ENCODE measurements at places on chromosomes 5 and 9.

- no peak for DNase-seq
Measured at GRCh38 chr5:54624805-54625568, 107.4 kb downstream of the SNX18 start.

DNA sequence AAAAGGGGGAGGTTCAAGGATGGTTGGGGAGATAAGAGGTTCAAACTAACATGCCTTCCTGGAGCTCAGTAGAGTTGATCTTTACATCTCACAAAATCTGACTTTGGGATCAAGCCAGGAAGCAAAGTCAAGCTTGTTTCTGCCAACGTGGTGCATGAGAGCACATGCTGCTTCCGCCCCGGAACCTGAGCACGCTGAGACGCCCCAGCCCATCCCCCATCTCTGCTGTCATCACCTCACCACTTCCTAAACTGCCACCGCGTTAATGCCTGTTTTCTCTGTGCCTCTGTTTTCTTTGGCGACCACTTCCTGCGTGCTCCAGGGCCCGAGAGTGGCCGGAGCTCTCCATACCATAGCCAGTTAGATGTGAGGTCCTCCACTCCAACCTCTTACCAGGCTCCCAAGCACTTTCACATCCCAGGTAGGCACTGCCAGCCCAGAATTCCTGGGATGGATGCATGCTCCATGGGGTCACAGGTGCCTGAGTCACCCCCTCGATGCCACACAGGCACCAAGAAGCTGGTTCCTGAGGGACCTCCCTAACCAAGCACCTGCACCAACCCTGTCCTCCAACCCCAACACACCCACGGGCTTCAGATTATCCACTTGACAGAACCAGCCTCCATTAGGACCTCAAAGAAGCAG lies 31.2 kb upstream of the AFAP1L1 start:
- no peak for DNase-seq

DNA sequence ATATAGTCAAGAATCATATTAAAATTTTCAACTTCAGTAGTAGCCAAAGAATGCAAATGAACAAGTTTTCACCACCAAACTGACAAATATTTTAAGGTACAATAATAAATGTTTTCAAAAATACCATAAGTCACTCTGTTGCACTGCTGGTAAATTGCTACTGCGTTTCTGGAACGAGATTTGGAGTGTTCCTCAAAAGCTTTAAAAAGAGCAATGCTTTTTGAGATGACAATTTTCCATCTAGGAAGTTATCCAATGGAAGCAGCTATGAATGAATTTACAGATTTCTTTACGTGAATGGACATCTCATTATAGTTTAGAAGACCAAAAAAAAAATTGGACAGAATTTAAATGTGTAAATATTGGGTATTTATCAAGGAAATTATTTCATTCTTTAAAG lies 173.2 kb upstream of the OR13F1 start:
- no peak for DNase-seq

GRCh38 chr5:141871870-141872269 lies 6.3 kb downstream of the PCDH1 start:
- no peak for DNase-seq

- DNase-seq, result no peak
Measured at GRCh38 chr9:126295936-126296600, 30.6 kb upstream of the MVB12B start.

- DNase-seq, result no peak
Measured at GRCh38 chr5:132639706-132640130, 18.3 kb upstream of the IL13 start.

GRCh38 chr5:127785098-127785927 lies 82.1 kb downstream of the CCDC192 start:
- DNase-seq, result no peak

GRCh38 chr5:74938250-74938933 lies 72.2 kb upstream of the FAM169A start:
- DNase-seq, result no peak

DNA sequence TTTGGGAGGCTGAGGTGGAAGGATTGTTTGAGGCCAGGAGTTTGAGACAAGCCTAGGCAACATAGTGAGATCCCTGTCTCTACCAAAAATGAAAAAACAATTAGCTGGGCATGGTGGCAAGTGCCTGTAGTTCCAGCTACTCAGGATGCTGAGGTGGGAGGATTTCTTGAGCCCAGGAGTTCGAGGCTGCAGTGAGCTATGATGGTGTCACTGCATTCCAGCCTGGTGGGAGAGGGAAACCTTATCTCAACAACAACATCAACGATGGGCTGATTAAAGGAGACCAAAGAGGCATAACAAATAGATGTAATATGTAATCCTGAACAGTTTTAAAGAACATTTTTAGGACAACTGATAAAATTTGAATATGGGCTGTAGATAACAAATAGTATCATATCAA lies 34.2 kb upstream of the PANK3 start:
- no peak for DNase-seq

GRCh38 chr9:124835026-124835557 lies 18.2 kb upstream of the WDR38 start:
- DNase-seq, result no peak

GRCh38 chr9:16272776-16273175 lies 597.7 kb downstream of the BNC2 start:
- no peak for DNase-seq

- DNase-seq, result peak; percentile 50
Measured at GRCh38 chr5:121681229-121681855, 170.3 kb upstream of the FTMT start.

GRCh38 chr5:168651648-168652047 lies 72.5 kb upstream of the PANK3 start:
- no peak for DNase-seq

DNA sequence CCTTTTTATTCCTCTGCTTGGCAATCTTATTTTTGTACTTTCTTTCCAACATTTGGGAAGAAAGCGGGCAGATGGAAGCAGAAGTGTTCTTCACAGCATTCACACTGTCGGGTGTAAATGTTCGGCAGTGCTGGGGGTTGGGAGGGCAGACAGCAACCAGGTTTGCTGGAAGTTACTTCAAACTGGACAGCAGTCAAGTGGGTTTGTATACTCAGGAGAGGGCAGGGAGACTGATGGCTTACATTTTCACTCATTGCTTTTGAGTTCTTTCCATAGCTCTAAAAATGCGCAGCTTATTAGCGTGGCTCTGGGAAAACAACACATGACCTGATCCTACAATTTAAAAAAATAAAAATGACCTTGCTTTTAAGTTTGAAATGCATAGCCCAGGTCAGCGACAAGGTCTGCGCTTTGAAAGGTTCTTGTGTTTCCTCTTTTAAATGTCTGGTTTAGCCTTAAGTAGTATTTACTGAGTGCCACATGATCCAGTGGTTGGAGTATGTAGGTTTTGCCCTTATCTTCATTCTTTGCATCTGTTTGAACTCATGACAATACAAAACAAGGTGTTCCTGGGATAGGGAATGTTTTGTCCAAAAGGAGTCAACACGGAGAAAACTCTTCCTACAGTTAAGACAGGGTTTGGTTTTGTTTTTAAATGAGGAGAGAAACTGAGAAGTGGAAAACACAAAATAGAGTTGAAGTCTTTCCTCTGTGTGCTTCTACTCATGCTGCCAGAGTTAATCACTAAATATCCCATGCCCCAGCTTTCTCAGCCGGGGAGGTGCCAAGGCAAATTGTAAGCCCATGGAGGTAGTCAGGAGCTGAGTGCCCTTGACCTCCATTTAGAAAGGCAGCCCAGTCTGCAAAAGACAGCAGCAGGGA lies 132.7 kb upstream of the DMRT1 start:
- DNase-seq, result no peak

- DNase-seq, result no peak
Measured at GRCh38 chr5:157120102-157120501, 11.3 kb upstream of the HAVCR2 start.

- no peak for DNase-seq
Measured at GRCh38 chr5:154547551-154547950, 69.5 kb upstream of the HAND1 start.

GRCh38 chr5:10460252-10460906 lies 18.7 kb downstream of the ROPN1L start:
- DNase-seq, result no peak

DNA sequence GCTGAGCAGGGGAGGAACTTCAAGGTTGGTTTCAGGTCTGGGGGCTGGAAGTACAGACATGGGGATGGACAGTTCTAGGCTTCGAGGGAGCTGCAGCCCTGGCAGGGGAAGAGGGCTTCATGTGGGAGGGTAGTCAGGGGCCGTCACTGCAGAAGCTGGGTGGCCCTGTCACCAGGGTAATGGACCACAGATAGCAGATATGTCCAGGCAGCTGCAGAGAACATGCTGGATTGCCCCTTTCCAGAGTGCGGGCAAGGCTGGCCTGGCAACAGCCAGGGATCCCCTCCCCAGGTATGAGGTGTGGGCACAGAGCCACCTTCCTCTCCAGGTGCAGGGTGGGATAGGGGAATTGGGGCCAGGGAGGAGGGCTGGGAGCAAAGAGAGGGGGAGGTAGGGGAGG lies 206.5 kb downstream of the GADD45G start:
- DNase-seq, result no peak

DNA sequence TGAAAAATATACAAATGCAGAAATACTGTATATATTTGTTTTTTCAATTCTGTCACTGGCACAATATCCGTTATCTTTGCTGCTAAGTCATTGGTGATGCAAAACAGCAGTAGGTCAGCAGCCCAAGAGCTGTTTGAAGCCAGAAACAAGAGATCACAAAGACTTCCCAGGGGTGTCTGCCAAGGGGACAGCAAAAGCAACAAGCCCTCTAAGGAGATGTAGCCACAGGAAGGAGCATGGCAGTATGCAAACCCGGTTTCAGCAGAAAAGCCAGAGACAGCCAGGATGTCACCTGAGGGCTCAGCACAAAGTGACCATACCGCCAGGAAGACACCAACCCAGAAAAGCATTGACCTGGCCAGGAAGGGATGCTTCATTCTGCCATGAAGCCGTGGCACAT lies 241.5 kb downstream of the ARRDC3 start:
- no peak for DNase-seq

- DNase-seq, result no peak
Measured at GRCh38 chr5:77197840-77198554, 12.5 kb upstream of the PDE8B start.

DNA sequence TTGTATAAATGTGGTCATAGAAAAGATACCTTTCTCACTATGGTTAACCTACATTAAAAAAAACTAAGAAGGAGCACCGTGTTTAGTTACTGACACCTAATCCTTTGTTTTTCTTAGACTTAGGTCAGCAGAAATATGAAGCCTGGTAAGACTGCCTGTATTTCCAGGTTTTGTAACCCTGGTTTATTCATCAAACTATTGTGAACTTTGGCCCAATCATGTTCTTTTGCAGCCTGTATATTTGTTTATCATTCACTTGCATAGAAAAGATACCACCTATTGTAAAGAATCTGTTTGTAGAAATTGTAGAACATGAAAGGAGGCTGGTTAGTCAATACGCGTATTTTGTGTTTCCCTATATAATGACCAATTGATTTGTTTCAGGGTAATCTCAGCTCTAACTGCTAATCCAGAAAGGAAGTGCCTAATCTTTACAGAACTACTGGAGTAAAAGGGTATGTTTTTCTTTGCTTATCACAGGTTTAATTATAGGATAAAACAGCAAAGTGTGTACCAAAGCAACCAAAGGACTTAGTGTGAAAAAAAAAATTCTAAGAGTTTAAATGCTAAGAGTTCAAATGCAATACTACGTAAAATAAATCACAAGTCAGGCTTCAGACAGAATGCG lies 103.6 kb downstream of the LURAP1L start:
- no peak for DNase-seq

- DNase-seq, result no peak
Measured at GRCh38 chr5:140591747-140592372, 27.2 kb downstream of the SLC35A4 start.

DNA sequence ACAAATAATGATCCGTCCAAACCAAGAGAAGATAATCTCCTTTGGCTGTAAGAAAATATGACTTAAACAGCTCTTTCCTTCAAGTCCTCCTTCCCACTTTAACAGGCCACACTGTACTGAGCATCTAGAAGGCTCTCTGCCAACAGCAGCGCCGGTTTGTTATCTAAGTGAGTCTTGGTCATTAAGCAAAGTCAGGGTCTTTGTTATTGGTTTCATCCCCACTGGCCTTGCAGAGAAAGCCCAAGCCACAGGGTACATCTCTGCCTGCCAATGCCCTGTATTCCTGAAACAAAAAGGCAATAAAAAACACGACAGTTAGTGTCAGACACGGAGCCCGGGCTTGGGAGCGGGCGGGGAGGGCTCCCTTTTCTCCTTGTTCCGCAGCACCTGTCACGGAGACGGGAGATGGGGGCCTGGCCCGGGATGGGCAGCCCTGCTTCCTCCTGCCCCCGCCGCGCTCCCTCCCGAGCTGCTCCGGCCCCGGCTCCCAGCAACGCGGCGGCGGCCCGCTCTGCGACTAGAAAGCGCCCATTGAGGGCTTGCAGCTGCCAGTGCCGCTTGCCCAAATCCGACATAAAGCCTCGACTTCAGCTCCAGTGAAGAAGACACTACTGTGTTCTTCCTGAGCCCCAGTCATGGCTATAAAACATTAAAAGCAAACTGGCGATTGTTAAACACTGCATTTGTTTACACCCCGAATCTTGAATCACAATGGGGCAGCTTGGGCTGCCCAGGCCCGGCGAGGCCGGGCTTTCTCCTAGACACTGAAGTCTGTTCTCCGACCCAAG lies 28.1 kb upstream of the PIK3R1 start:
- DNase-seq, result no peak

DNA sequence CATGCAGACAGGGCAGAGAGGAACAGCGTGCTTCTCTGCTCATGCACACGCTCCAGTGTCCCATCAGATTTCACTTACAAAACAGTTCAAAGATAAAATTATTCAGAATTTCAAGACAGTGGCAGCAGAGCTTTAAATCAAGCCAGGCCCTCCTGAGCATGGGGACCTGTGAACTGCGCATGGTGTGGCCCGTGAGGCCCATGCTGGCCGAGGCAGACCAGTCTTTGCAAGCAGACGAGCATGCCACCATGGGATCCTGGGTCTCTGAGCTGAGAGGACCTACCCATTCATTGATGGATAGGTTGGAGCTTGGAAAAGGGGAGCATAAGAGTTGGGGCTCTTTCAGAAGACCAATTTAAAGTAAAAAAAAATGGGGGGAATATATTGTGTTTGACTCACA lies 35.0 kb upstream of the SAP30L start:
- DNase-seq, result no peak

GRCh38 chr5:153970496-153970895 lies 68.2 kb downstream of the FAM114A2 start:
- DNase-seq, result no peak

- no peak for DNase-seq
Measured at GRCh38 chr9:128282500-128282899, 6.4 kb downstream of the SWI5 start.

DNA sequence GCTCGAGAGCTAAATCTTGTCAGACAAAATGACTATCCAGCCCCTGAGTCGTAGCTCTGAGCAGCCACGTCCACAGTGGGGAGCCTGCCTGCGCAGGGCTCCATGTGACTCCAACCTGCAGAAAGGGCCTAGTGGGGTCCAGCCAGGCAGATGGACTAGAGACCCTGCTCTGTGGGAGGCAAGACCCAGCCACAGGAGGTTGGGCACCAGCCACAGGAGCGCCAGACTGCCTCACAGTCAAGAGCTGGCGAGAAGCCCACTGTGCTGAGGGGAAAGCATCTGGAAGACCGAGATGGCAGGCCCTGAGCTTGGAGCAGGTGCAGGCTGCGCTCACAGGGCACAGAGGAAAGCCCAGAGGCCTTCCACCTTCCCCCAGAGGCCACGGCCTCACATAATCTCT lies 61.4 kb downstream of the C5orf15 start:
- no peak for DNase-seq

GRCh38 chr9:126953041-126953809 lies 38.6 kb downstream of the RALGPS1 start:
- no peak for DNase-seq

- DNase-seq, result no peak
Measured at GRCh38 chr9:4066120-4066519, 233.7 kb downstream of the GLIS3 start.

- DNase-seq, result no peak
Measured at GRCh38 chr9:129400971-129401622, 219.8 kb downstream of the C9orf50 start.
